Activated CD4-positive, alpha-beta T cell treated with anti-CD3 and anti-CD28 coated beads, Interleukin-2, amount 50 U/mL, for 24 hours (primary cell): ENCODE measurements at places on chromosomes 5 and 9.

DNA sequence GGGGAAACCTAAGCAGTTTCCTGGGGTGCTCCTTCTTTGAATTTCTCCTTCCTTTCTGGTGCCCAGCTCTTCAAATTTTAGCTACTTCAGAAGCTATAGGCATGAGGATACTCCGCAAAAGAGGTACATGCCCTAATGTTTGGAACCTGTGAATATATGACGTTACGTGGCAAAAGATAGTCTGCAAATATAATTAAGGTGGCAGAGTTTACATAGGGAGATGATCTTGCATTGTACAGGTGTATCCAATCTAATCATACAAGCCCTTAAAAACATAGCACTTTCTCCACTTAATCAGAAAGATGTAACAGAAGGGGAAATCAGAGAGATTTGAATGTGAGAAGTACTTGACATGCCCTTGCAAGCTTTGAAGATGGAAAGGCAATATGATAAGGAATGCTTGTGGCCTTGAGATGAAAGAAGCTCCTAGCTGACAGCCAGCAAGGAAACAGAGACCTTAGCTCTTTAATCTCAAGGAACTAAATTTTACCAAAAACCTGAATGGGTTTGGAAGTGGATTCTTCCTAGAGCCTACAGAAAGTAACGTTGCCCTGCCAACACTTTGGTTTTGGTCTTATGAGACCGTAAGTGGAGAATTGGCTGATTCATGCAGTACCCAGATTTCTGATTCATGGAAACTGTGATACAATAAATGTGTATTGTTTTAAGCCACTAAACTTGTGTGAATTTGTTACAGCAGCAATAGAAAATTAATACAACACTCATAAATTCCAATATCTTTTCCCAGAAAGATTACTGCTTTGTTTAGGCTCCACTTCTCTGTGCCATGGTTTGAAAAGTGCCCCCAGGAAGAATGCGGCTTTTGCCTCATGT, 268.4 kb downstream of the FAM170A start:
- DNase-seq = no peak

- no peak for DNase-seq
Observed at GRCh38 chr9:21564175-21564574, 82.1 kb upstream of the IFNE start.

DNA sequence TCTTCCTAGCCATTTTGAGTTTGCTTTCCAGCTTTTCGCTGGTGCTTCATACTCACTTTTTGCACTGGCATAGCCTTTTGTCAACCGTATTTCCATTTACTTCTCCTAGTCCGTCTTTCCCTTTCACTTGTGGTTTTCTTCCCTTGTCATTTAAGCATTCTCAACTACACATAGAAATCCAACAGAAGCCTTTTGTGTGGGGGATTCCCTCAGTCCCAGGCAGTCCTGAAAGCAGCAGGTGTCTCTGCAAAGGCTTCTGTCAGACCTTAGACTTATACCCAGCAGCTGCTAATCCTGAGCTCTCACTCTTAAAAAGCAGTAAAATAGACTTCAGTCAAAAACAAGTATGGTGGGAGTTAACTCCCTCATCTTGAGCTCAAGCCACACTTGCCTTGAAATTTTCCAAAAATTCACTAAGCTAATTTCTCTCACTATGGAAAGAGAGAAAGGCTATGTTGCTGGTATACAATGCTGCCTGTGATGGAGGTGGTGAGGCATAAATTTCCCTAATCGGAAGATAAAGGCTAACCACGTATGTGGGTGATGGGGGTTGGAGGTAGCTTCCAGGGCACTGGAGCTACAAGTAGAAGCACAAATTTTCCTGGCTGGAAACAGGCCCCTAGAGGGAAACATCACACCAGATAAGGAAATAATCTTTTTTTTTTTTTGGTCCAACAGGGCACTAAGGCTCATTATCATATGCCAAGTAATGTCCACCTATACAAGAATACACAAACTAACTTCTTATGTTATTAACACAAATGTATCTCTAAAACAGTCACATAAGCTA, 34.8 kb upstream of the IFNK start:
- no peak for DNase-seq

GRCh38 chr5:40089269-40089668, 590.4 kb upstream of the PTGER4 start:
- DNase-seq = no peak

DNA sequence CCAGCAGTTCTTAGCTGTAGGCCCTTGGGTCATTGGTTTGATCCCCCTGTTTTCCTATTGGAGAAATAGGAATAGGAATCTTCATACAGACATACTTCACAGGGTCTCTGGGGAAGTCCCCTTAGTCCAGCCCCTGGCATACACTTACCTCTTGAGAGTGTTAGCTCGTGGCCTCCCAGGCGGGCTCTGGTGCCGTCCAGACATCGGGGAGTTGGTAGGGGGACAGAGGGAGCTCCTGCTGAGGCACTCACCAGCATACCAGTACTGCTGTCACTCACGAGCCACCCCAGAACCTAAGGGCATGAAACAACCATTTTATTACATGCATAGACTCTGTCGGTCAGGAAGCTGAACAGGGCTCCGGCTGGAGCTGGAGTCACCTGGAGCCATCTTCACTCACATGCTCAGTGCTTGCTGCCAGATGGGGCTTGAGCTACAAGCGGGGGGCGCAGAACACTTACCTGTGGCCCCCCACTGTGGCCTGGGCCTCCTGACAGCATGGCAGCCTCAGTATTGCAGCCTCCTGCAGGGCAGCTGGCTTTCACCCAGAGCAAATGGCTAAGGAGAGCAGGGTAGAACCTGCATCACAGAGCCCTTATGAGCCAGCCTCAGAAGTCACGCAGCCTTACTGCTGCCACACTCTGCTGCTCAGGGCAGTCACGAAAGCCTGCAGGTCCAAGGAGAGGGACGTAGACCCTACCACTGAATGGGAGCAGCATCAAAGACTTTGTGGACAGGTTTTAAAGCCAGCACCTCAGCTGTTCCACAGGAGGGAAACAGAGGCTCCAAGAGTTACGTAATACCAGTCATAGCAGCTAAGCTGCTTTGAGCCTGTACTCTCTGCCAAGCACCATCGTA, 58.3 kb upstream of the ANGPTL2 start:
- DNase-seq = no peak

DNA sequence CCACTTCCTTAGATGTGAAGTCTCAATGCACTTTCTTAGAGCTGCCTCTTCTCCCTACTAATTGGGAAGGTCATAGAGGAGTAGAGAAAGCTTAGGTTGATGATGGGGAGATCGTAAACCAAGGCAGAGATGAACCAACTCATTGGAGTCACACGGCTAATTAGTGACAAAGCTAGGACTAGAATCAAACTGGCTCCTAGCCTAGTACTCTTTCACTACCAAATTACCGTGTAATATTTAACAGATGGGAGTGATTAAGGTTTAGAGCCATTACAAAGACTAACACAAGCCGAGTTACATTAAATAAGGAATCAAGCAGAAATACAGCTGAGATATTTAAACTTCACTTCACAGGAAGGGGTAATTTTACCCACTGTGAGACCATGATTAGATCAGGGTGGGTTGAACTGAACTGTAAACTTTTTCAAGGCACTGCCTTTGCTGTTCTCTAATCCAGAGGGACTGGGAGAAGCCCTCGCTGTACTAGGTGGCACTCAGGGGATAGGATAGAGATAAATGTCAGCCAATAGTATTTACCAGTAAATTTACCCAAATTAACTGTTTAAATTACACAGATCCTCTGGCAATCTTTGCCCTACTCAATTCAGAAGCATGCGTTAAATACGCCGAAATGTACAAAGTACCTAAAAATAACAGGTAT, 166.4 kb upstream of the PIK3R1 start:
- DNase-seq = no peak

DNA sequence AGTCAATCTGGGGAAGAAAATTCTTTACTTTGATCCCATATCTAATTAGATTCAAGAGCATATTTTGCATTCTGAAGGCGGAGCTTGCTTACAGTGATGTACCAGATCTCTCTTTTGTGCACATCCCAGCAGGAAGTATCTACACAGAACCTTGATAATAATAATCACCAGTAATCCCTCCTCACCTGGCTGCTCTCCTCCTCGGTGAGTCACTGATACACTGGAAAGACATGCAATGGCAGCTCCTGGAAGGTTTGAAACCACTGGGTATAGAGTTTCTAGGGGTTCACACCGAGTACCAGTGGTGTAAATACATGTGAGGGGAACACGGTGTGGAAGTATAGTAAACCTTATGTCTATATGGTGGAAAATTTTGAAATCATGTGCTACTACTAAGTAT, 205.5 kb upstream of the TARS1 start:
- no peak for DNase-seq

DNA sequence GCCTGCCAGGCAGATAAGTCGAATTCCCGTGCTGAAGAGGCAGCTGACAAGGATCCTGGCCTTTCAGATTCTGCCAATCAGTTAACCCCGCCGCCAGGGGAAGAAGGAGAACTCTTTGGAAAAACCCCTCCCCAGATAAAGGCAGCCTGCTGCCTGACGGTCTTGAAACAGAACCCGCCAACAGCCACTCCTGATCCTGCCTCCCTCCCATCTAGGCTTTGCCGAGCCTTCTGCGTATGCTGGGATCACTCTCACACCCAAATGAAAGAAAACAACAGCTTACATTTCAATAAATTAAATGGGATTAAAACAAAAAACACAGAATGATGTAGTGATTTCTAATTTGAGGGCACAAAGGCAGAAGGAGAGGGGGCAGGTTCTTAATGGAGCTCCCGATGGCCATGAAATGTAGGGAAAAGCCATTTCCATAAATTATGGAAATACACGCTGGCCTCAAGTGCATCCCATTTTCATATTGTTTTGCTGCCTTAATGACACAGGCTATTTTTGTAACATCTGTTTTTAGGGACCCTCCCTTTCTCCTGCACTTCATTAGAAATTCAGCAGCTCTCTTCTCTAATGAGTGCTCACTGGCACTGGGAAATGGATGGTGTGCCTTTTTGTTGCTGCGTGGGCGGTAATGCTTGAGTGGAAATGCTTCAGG, 319.1 kb downstream of the MED10 start:
- DNase-seq = no peak

GRCh38 chr9:110606179-110606790, 26.7 kb upstream of the SVEP1 start:
- DNase-seq = no peak

DNA sequence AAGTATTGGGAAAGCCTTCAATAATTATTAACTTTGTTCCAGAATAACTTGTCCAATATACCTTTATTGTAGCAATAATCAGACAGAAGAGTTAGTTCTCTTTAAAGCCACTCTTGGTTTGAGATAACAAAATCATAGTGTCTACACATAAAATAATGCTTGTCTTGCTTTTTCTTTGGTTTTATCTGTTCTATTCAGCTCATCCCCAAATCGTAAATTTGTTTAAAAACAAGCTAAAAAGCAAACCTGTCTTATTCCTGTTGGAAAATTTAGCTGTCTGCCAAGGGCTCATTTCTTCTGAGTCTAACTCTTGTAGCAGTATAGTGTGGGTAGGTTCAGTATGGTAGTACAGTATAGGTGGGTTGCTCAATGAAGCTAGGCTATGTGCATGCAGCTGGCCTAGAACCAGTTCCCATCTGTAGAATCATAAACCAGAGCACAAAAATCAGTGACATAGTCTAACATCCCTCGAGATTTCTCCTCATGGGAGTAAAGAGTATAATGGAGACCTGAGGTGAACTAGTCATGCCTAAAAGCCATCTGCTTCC, 17.9 kb upstream of the APBA1 start:
- no peak for DNase-seq

- no peak for DNase-seq
Observed at GRCh38 chr9:106697750-106698502, 165.0 kb upstream of the ZNF462 start.

- DNase-seq = no peak
Observed at GRCh38 chr9:69970001-69970533, 73.6 kb upstream of the MAMDC2 start.

GRCh38 chr9:136103651-136104487, 8.8 kb upstream of the NACC2 start:
- no peak for DNase-seq

DNA sequence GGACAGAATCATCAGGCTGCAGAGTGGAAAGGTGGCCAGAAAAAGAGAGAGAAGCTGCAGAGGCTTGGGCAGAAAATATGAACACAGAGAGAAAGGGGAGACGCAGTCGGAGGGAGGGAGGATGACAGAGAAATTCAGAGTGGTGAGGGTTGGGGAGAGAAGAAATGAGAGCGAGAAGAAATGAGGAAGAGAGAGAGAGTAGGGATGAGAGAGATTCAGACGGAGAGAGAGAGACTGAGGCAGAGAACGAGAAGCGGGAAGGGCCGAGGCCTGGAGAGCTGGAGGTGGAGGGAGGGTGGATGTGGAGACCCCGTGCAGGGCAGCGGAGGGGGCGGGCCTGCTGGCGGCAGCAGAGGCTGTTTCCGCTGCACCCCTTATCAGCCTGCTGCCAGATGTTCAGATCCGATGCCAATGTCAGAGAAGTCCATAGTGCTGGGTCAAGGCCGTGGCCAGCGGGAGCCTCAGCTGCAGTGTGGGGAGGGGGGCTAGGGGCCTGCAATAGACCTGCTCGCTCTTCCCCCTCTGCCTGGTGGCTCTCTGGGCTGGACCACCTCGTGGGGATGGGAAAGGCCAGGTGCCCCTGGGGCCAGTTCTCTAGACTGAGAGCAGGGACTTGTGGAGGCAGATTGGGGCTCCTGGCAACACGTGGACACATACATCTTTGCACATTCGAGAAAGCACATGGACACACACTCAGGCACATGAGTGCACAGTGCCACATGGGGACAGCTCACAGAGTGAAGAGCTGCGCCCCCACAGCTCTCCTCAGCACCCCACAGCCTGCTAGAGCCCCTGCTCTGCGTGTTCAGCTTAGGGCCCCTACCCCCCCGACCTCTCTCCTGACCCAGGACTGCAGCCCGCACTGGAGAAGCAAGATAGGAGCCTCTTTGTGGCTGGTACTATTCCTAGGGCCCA, 4.9 kb upstream of the NR5A1 start:
- no peak for DNase-seq

DNA sequence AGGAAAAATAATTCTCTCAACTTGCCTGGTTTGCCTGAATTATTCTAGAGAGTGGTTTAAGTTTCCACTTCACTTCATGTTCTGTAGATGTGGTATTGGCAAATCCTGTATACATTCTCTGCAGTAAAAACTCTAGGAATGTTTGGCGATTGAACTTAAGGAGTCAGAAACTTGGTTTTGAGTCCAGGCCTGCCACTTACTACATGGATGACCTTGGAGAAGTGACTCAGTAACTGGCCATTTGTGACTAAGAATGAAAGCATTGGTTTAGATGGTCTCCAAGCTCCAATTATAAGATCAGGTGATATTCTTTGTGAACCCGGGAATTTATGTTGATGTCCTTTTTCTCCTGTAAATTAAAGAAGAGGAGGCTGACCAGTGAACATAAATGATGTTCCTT, 233.8 kb downstream of the GAS1 start:
- no peak for DNase-seq

GRCh38 chr5:147509710-147510651, at the start of gene DPYSL3:
Gene DPYSL3 (minus strand): TSS chr5:147510068. CDS start chr5:147509858, 210 bp downstream.
- DNase-seq = no peak

DNA sequence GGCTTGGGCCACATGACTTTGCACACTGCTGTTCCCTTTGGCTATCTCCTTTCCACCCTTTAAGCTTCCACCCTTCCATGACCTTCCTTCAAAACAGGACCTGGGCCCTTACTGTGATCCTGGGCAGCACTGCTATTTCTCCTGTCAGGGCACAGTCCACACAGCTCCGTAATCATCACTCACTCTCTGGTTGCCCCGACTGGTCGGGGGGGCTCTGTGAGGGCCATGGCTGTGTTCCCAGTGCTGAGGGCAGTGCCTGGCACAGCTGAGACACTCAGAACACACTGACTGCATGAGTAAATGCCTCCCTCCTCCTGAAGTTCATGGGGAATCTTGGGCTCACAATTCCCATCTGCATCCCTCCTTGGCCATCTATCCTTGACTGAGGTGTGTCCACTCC, 12.2 kb downstream of the TRAF1 start:
- no peak for DNase-seq

GRCh38 chr5:127936439-127936972, 147.1 kb upstream of the SLC12A2 start:
- no peak for DNase-seq
